CD4-positive, alpha-beta T cell treated with Interleukin-10 for 1 hour (primary cell): ENCODE measurements at places on chromosomes 12 and 14.

DNA sequence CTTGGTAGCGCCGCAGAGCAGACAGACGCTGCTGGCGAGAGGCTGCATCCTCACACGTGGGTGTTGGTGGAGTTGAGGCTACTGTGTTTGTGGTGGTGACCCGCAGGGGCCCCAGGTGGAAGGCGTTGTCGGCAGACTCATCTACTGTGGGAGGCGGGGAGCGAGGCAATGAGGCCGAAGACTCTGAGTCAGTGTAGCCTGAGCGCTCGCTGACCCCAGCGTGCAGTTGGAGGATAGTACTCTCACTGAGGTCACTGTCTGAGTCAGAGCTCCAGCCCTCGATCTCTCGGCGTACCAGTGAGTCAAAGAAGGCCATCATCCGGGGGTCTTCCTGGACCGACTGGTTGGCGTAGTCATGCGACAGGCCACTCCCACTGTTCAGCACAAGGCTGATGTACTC, 76.0 kb upstream of the ACTN1 start:
- DNase-seq: no peak

- no peak for DNase-seq
Measured at GRCh38 chr12:116414891-116415290, 137.4 kb upstream of the MED13L start.

DNA sequence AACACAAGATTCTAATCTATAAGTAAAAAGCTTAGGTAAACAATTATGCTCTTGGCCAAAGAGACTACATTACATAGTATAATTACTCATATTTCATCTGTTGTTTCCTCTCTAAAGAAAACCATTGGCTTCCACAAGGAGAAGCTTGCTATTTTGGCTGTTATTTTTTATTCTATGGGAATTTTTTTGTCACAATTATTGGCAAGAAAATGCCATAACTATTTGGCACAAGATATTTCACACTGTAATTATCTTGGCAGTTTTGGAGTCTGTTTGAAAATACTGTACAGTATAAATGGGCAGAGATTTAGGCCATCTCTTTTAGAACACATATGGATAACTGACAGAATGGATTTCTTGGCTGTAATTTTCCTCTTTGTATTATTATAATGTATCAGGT, 51.2 kb downstream of the KCNH5 start:
- no peak for DNase-seq

- no peak for DNase-seq
Measured at GRCh38 chr12:116694653-116695463, 43.0 kb downstream of the SPRING1 start.

DNA sequence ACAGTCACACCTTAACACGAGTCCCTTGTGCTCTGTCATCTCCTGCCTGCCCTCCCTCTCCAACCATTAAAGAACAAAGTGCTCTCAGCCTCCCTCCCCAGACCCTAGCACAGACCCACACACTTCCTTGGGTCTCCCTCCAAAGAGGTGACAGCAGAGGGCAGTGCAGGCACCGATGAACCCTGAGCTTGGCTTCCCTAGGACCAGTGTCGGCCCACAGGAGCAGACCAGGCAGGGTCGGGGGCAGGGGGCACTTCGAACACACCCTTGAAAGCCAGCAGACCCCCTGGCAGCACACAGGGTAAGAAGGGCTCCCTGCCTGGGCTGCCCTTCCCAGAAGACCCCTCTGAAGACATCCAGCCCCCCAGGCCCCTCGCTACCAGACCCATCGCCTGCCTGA, 7.0 kb downstream of the CDK2AP1 start:
- DNase-seq: no peak

GRCh38 chr12:68800294-68800693, 7.7 kb upstream of the MDM2 start:
- DNase-seq: no peak

GRCh38 chr12:97714107-97714563, 251.5 kb downstream of the RMST start:
- DNase-seq: no peak

DNA sequence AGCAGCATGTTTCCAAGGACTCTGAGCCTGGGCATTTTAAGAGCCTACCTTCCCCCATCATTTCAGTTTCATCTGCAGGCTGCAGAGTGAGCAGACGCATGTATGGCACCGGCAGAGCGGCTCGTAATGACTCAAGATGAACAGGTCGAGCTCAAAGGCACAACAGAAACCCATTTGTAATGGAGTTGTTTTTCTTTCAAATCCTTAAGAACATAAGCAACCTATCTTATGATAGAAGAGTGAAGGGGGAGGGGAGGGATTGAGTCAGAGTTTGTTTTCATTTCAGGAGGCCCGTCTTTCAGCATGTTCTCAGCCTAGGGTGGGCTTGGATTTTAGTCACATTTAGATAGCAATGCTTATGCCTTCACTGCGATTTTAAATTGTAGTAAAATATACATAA, 54.9 kb upstream of the CISTR start:
- DNase-seq: no peak

GRCh38 chr14:64760146-64760755, 56.0 kb downstream of the PLEKHG3 start:
- DNase-seq: peak; percentile 68

DNA sequence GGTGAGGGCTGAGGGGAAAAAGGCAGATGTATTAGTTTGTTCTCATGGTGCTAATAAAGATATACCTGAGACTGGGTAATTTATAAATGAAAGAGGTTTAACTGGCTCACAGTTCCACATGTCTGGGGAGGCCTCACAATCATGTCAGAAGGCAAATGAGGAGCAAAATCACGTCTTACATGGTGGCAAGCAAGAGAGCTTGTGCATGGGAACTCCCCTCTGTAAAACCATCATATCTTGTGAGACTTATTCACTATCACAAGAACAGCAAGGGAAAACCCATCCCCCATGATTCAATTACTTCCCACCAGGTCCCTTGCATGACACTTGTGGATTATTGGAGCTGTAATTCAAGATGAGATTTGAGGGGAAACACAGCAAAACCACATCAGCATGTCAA, 1220.9 kb downstream of the GALC start:
- no peak for DNase-seq

- DNase-seq: no peak
Measured at GRCh38 chr14:104685216-104685997, 4.0 kb upstream of the INF2 start.

- DNase-seq: no peak
Measured at GRCh38 chr14:30507209-30507608, 51.7 kb upstream of the G2E3 start.

DNA sequence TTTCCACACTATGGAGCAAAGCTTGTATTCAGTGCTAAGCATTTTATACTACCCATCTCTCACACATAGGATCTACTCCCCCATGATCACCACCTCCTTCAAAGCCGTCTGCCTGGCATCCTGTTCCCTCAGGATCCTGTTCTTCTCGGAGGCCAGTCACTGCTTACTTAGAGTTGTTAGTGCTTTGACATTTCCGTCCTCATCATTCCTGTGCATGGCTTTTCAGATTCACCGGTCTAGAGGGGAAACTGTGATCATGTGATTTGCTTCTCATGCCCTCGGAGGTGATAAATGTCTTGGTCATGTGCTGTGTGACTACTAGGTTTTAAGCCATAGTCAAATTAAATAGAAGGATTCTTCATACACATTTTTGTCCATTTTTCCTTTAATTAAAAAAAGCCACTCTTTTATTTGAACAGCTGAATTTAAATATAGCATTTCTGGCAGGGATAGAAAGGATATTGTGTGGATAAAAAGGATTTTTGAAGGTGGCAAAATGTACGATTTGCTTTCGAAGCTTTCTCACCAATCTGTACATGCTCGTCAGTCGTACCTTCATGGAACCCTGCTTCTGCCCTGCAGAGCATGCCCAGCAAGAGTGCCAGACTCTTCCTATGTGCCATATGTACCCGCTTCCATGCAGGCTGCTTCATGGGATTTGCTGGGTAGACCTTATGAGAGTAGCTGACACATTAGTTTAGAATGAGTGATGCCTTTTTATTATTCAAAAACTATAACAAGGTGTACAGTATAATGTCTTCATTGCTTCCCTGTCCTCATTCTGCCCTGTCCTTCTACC, 53.3 kb downstream of the BMAL2 start:
- no peak for DNase-seq

DNA sequence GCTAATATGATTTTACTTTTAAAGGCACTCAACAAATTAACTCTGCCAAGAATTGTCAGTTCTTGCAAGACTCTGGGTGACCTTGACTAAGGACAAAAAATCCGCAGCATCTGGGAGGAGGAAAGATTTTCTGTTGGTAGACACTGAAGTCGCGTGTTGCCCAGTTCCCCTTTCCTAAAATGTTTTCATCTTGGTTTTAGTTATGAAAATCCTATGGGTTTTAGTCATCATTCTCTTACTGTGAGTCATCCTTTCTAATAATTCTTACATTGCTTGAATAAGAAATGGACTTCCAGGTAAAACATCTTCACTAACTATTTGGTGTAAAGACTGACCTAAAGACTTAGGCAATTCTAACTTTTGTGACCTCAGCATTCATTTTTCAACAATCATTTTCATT, 9.1 kb downstream of the GSG1 start:
- DNase-seq: no peak

DNA sequence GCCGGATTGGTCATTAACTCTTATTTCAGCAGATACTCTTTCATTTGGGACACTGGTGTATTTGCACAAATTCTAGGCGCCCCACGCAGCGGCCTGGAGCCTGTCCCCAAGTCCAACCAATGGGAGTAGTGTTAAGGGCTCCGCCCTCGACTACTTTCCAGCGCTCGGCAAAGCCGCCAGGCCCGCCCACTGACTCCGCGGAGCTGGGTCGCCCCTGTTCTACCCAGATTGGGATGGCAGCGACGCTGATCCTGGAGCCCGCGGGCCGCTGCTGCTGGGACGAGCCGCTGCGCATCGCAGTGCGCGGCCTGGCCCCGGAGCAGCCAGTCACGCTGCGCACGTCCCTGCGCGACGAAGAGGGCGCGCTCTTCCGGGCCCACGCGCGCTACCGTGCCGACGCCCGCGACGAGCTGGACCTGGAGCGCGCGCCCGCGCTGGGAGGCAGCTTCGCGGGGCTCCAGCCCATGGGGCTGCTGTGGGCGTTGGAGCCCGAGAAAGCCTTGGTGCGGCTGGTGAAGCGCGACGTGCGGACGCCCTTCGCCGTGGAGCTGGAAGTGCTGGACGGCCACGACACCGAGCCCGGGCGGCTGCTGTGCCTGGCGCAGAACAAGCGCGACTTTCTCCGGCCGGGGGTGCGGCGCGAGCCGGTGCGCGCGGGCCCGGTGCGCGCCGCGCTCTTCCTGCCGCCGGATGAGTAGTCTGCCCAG, at the start of gene ACOT6:
TSS of gene ACOT6 (plus strand) at position 179 of the 707 bp plus-strand sequence. CDS start at position 234, 55 bp downstream.
- DNase-seq: peak; percentile 70

- no peak for DNase-seq
Measured at GRCh38 chr12:6386491-6386890, 2.5 kb downstream of the LTBR start.

- DNase-seq: no peak
Measured at GRCh38 chr14:31363331-31364073, 56.8 kb downstream of the HEATR5A start.

DNA sequence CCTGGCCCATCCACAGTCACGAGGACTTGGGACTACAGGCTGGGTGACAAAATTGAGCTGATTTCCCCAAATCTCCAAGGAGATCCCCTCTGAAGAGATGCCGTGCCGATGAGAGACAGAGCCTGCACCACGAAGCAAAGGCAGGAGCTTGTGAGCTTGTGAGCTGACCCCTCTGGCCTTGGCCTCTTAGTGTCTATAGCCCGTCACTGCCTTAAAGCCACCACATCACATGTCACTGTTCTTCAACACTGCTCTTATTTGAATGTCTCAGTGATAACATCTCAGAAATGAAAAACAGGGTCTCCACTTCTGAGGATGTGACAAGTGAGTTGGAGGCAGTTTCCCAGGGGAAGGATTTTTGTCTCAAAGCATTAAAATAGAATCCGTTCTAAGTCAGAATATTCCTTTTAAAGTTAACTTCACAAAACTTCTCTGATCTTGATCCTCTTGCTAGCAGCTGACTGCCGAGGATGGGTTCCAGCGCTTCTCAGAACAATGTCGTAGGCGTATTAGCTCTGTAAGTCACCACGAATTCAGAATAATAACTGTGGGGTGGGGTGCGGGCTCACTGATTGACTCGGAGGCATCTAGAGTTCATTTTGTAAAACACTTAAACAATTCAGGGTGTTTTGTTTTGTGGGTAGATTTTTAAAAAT, 37.5 kb downstream of the CHST11 start:
- peak; percentile 54 for DNase-seq

DNA sequence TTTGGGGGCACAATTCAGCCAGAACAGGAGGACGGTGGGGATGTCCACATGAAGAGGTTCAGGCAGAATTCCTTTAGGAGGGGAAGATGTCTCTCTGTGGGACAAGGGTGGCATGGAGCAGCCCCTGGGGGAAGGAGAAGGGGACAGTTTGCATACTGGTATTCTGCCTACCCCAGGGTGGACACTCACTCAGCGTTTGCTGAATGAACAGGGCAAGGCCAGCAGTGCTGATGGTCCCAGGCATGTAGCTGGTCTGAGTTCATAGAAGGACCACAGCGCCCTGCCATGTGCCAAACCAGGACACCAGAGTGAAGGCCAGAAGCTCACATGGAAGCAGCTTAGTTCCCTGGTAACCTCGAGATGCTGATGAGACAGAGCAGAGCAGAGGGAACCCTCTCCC, 5.4 kb downstream of the SERPINA5 start:
- DNase-seq: no peak

- DNase-seq: peak; percentile 52
Measured at GRCh38 chr14:106141242-106142220, 615.1 kb downstream of the TMEM121 start.

GRCh38 chr12:56572288-56572687, 50.7 kb downstream of the RBMS2 start:
- no peak for DNase-seq

GRCh38 chr12:29734734-29735133, 49.0 kb downstream of the TMTC1 start:
- DNase-seq: no peak

DNA sequence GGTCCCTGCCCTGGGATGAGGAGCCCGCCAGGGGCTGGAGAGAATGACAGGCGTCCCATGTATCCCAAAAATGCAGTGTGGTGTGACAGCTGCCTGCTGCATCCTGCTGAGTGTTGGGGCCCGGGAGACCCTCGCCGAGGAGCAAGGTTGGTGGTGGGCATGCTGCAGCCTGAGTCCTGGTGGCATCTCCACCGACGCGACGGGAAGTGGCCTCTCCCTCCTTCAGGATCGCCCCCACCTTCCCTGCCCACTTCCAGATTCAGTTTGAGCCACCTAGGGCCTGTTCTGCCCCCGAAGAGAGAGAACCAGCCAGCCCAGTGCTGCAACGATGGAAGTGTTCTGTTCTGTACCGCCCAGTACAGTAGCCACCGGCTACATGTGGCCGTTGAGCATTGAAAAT, 70.1 kb downstream of the TSPAN9 start:
- no peak for DNase-seq

GRCh38 chr14:28813810-28814209, 47.2 kb downstream of the FOXG1 start:
- DNase-seq: no peak

GRCh38 chr12:98274430-98275130, 240.8 kb upstream of the TMPO start:
- DNase-seq: no peak

- DNase-seq: no peak
Measured at GRCh38 chr12:3492793-3493042, 1.7 kb downstream of the PRMT8 start.

- no peak for DNase-seq
Measured at GRCh38 chr12:121283388-121283787, 13.1 kb downstream of the CAMKK2 start.

- no peak for DNase-seq
Measured at GRCh38 chr12:49330631-49331379, 6.2 kb downstream of the C1QL4 start.

- DNase-seq: peak; percentile 18
Measured at GRCh38 chr12:111546758-111547383, 52.2 kb downstream of the ATXN2 start.

- DNase-seq: no peak
Measured at GRCh38 chr12:79873201-79873600, 61.7 kb downstream of the PPP1R12A start.

- no peak for DNase-seq
Measured at GRCh38 chr12:125434936-125435443, 369.8 kb downstream of the AACS start.
